ENCODE measurements at places on chromosomes 6 and 20. TPM values are rescaled to one million over a fixed set of nuclear protein-coding genes. Genes with fewer than 3 reads are reported as not detected.

EPHA7 gene
- not detected for total RNA-seq

CHMP4B gene
- 30.3 TPM for total RNA-seq

ESR1 gene
- not detected for total RNA-seq

SPATS1 gene
- total RNA-seq: not detected

MMS22L gene
- total RNA-seq: 30.6 TPM

OR2B6 gene
- total RNA-seq: not detected

PARD6B gene
- 0.90 TPM for total RNA-seq

GRCh38 chr20:11766961-11767360 lies 150.7 kb upstream of the BTBD3 start:
- peaks cover 2% of the 10 kb centered on the region for H3K4me1 ChIP-seq
- no peak overlapping the region for H3K4me3 ChIP-seq
- H3K36me3 ChIP-seq: no peaks in the 10 kb centered on the region
- no peak overlapping the region for H3K27ac ChIP-seq
- peak; percentile 61 for DNase-seq

DNA sequence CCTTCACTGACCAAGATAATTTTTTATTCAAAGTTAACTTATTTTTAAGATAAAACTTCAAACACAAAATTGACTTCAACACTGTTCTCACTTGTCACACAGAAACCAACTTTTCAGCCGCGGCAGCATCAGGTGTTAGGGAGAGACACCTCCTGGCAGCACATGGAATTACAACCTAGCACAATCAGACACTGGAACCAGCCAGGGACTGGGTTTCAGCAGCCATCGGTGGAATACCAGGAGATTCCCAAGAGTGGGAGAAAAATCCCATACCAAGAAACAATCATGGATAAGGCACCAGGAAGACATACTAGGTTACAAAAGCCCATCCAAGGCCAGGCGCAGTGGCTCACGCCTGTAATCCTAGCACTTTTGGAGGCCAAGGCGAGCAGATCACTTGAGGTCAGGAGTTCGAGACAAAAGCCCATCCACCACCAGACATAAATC lies 70.0 kb downstream of the SNX5 start:
- no peaks in the 10 kb centered on the region for H3K27me3 ChIP-seq
- no peak overlapping the region for H3K4me3 ChIP-seq
- peaks cover 13% of the 10 kb centered on the region for H3K4me1 ChIP-seq
- H3K27ac ChIP-seq: no peak overlapping the region
- DNase-seq: peak; percentile 75

DNA sequence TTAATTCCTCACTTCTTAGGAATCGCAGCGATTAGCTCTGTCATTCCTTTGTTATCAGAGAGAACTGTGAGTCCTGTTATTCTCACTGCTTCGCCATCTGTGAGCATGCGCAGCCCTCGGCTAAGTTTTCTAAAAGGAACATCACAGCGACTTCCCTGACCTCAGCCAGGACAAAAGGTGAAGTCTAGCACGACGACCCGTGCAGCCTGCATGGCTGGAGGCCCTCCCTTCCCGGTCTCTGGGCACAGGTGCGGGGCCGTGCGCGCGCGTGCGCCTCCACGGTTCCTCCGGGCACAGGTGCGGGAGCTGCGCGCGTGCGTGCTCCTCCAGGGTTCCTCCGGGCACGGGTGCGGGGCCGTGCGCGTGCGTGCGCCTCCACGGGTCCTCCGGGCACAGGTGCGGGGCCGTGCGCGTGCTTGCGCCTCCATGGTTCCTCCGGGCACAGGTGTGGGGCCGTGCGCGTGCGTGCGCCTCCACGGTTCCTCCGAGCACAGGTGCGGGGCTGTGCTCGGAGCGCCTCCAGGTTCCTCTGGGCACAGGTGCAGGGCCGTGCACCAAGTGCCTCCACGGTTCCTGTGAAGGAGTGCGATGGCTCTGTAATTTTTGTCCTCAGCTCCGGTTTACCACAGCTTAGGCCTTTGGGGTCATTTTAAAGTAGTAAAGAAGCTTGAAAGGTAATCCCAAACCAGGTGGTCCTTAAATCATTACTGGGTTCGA lies 212.3 kb downstream of the ERMARD start:
- H3K27me3 ChIP-seq: no peaks in the 10 kb centered on the region
- no peak overlapping the region for H3K27ac ChIP-seq
- no peaks in the 10 kb centered on the region for H3K36me3 ChIP-seq
- H3K4me3 ChIP-seq: no peak overlapping the region
- DNase-seq: no peak

DNA sequence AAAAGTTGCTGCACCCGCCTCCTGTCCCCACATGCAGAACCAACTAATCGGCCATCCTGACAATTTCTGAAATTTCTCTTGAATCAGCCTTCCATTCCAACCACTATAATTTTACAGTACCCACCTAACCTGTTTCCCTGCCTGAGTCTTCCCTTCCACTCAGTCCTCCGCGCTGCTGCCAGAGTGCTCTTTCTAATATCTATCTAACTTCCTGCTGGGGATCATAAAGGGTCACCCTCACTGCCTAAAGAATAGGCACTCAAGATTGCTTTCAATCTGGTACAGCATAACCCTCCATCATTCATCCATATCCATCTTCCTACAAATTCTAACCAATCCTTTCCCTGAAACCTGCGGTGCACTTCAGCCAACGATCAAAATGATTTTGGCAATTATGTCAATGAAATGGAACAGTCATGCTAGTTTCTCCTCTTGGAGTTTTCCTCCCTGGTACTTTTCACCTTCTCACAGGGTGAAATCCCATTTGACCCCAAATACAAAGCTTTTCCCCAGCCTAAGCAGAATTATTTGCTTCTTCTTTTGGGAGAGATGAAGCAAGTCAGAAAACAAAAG lies 117.5 kb upstream of the BEND6 start:
- peaks cover 3% of the 10 kb centered on the region for H3K4me1 ChIP-seq
- no peaks in the 10 kb centered on the region for H3K27me3 ChIP-seq
- no peaks in the 10 kb centered on the region for H3K36me3 ChIP-seq
- no peak overlapping the region for H3K27ac ChIP-seq

DNA sequence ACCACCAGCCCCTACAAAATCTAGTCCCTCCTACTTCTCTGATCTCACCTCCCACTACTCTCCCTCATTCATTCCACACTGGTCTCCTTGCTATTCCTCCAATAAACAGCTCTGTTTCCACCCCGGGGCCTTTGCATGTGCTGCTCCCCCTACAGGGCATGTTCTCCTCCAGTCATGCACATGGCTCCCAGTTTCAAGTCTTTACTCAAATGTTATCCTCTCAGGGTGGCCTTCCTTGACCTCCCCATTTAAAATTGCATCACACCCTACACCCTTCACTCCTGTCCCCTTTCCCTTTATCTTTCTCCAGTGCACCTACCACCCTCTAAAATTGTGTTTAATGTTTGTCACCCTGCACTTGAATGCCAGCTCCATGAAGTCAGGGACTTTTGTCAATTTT lies 174.5 kb downstream of the MRPL14 start:
- no peak for DNase-seq
- H3K27ac ChIP-seq: no peak overlapping the region
- H3K36me3 ChIP-seq: no peaks in the 10 kb centered on the region
- no peak overlapping the region for H3K4me3 ChIP-seq

- no peaks in the 10 kb centered on the region for H3K36me3 ChIP-seq
- H3K4me3 ChIP-seq: no peak overlapping the region
- no peak overlapping the region for H3K27ac ChIP-seq
- H3K27me3 ChIP-seq: no peaks in the 10 kb centered on the region
- H3K4me1 ChIP-seq: no peaks in the 10 kb centered on the region
Measured at GRCh38 chr6:20572940-20573339, 38.7 kb downstream of the CDKAL1 start.

- peaks cover 47% of the 10 kb centered on the region for H3K27me3 ChIP-seq
- no peak overlapping the region for H3K27ac ChIP-seq
- no peaks in the 10 kb centered on the region for H3K36me3 ChIP-seq
Measured at GRCh38 chr20:20360464-20360863, 7.4 kb upstream of the INSM1 start.

GRCh38 chr6:20034408-20034769 lies 177.9 kb downstream of the MBOAT1 start:
- no peaks in the 10 kb centered on the region for H3K36me3 ChIP-seq
- H3K27me3 ChIP-seq: no peaks in the 10 kb centered on the region
- no peak overlapping the region for H3K4me3 ChIP-seq
- H3K27ac ChIP-seq: no peak overlapping the region
- no peak for DNase-seq

DNA sequence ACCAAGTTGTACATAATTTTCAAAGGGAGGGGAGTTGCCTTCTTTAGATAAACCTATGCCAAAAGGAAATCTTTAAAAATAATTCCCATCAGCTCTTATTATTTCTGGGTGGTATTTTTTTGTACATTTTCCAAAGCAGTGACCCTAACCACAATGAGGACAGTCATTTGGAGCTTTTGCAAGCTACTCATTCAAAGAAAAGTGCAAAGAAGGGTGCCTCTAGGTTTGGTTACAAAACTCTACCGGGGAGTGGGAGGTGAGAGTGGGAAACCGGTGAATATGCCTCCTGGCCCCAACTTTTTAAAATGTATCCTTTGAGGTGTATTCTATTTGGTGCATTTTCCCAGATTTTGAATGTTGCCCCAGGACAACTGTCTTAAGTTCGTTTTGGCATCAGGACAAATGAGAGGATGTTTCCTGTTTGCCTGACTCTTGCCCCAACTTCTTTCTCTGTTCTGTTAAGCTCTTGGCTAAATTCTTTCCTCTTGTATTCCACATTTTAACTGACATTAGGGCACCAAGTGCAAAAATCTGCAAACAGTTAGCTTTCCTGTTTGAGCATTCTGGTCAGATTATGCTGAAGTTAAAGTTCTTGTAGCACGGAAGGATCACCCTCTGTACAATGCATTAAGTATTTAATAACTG lies 78.9 kb downstream of the SLX4IP start:
- no peak for DNase-seq
- H3K36me3 ChIP-seq: no peaks in the 10 kb centered on the region
- no peak overlapping the region for H3K27ac ChIP-seq
- H3K4me3 ChIP-seq: no peak overlapping the region
- H3K4me1 ChIP-seq: peaks cover 12% of the 10 kb centered on the region

- peak; percentile 83 for DNase-seq
- 0 out of 2 replicates have a peak, but pooled peaks cover 3% of the 10 kb centered on the region for H3K4me1 ChIP-seq
- H3K36me3 ChIP-seq: no peaks in the 10 kb centered on the region
- no peaks in the 10 kb centered on the region for H3K27me3 ChIP-seq
Measured at GRCh38 chr6:72464791-72465691, 156.8 kb upstream of the KCNQ5 start.

- no peaks in the 10 kb centered on the region for H3K36me3 ChIP-seq
- H3K4me3 ChIP-seq: no peak overlapping the region
- peaks cover 12% of the 10 kb centered on the region for H3K27me3 ChIP-seq
- no peak overlapping the region for H3K27ac ChIP-seq
- peak; percentile 2 for DNase-seq
Measured at GRCh38 chr20:38883081-38883980, 42.9 kb upstream of the FAM83D start.

DNA sequence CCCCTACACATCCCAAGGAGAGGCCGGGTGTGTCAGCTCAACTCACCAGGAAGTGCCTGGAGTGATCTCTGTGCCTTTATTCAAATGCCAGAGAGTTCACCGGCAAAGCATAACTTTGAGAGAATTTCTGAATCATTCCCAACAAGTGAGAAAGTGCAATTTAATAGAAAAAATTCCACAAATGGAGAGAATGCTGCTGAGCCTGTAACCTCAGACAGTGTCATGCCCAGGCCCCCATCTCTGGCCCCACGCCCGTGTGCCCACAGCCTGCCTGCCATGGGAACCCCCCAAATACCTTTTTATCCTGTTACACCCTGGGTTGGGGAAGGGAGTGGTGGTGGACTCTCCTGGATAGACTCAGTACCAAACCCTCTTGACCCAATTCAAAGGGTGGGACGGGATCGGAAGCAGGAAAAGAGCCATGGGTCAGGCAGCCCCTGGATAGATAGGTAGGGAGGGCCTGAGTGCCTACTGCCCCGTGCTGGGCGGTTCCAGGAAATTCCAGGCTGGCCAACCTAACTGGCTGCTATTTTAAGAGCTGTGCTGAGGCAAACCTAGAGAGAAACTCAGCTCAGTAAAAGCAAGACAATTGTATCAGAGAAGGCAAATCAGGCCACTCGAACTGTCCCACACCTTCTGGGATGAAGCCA lies 179.0 kb upstream of the FOXA2 start:
- DNase-seq: no peak
- no peaks in the 10 kb centered on the region for H3K27me3 ChIP-seq
- H3K36me3 ChIP-seq: no peaks in the 10 kb centered on the region
- H3K4me1 ChIP-seq: peaks cover 14% of the 10 kb centered on the region
- no peak overlapping the region for H3K4me3 ChIP-seq

DNA sequence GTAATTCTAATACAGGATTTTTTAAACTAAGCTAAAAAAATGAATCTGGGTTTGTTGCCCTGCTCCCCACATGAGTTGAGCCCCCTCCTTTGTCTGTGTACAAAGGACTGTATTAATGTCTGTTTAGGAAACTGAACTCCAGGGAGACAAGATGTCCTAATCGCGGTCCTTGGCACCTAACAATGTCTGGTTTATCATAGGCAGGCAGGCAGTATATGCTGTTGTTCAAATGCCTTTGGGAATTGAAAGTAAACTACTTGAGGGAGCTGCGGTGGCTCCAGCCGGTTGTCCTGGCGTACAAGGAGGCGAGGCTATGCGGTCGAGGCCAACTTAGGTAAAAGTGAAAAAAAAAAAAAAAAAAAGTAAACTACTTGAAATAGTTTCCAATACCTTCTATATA lies 98.5 kb downstream of the TULP4 start:
- H3K36me3 ChIP-seq: peaks cover 4% of the 10 kb centered on the region
- no peak overlapping the region for H3K27ac ChIP-seq
- H3K27me3 ChIP-seq: no peaks in the 10 kb centered on the region

- no peak overlapping the region for H3K4me3 ChIP-seq
- peak overlapping the region; percentile 18 for H3K27ac ChIP-seq
- DNase-seq: peak; percentile 59
- H3K36me3 ChIP-seq: no peaks in the 10 kb centered on the region
Measured at GRCh38 chr6:140052736-140053729, 678.6 kb upstream of the CITED2 start.

GRCh38 chr6:131916847-131917246 lies 34.3 kb downstream of the CCN2 start:
- no peaks in the 10 kb centered on the region for H3K36me3 ChIP-seq
- DNase-seq: no peak
- H3K4me1 ChIP-seq: peaks cover 3% of the 10 kb centered on the region

All from IMR-90 (cell line).